ENCODE measurements at places on chromosomes 2 and 18. TPM values are rescaled to one million over a fixed set of nuclear protein-coding genes. Genes with fewer than 3 reads are reported as not detected.

DNA sequence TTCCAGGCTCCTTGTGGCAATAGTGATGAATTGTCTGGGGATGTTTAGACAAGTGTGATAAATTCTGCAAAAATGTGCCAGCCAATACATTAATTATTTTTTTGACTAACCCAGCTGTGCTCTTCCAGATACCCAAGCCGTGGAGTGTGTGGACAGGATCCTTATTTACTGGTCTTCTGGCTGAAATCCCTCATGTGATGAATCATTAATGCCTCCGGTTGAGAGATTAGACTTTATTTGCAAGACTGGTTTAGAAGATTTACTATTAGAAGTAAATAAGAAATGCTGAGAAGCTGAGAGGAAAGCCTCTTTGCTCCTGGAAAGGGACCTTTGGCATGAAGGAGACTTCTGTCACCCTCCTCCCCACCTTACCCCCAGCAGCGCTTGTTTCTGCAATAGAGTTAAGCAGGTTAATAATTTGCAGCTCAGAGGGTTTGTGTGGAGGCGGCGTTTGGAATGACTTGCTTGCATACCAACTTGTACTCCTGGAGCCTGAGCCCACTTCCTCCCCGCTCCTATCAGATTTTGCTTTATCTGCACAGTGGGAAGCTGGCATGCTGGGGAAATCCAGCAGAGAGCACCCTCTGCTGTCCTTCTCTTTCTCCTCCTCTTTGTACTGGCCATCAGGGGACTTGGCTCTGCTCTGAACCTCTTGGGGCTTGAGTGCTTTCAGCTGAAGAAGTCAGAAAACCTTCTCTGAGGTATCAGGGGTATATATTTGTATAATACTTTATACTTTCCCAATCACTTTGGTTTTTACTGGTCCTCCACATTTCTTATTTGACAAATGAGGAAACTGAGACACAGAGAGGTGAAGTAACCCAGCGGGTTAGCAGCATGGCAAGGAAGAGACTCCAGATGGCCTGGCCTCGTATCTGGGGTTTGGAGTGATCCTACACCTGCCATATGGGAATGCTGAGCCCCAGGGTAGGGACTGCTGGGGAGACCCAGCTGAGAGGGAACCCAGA, 16.3 kb downstream of the SLC3A1 start:
- H3K27ac ChIP-seq = no peak overlapping the region
- DNase-seq = peak; percentile 95
- H3K36me3 ChIP-seq = no peaks in the 10 kb centered on the region
- H3K27me3 ChIP-seq = peaks cover 5% of the 10 kb centered on the region

DNA sequence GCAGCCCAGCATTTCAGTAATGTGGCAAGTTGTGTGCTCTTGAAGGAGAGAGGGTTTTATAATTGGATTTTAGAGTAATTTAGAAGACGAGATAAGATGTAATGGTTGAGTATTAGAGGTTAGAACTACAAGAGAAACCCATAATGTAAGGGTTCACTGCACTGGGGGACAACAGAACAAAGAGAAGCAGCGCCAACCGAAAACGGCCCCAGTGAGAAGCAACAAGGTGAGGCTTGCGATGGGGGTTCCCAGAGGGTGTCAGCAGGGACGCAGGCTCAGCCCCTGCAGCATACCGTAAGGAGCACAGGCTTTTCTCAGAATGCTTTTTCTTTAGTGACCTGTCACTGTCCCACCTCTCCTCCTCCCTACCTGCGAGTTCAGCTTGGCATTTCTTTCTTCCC, 183.9 kb upstream of the ETAA1 start:
- no peak for DNase-seq
- H3K4me1 ChIP-seq = peaks cover 6% of the 10 kb centered on the region
- H3K27me3 ChIP-seq = no peaks in the 10 kb centered on the region
- H3K27ac ChIP-seq = no peak overlapping the region

GRCh38 chr2:24914713-24915112, 5.3 kb downstream of the ADCY3 start:
- H3K4me3 ChIP-seq = no peak overlapping the region
- H3K27ac ChIP-seq = no peak overlapping the region
- no peak for DNase-seq
- peaks cover 4% of the 10 kb centered on the region for H3K36me3 ChIP-seq
- H3K4me1 ChIP-seq = peaks cover 18% of the 10 kb centered on the region
- no peaks in the 10 kb centered on the region for H3K27me3 ChIP-seq

- no peak overlapping the region for H3K4me3 ChIP-seq
- no peak overlapping the region for H3K27ac ChIP-seq
- H3K27me3 ChIP-seq = no peaks in the 10 kb centered on the region
- DNase-seq = no peak
- no peaks in the 10 kb centered on the region for H3K36me3 ChIP-seq
These were observed 110.8 kb upstream of the ARL4C start for GRCh38 chr2:234607691-234608090.

DNA sequence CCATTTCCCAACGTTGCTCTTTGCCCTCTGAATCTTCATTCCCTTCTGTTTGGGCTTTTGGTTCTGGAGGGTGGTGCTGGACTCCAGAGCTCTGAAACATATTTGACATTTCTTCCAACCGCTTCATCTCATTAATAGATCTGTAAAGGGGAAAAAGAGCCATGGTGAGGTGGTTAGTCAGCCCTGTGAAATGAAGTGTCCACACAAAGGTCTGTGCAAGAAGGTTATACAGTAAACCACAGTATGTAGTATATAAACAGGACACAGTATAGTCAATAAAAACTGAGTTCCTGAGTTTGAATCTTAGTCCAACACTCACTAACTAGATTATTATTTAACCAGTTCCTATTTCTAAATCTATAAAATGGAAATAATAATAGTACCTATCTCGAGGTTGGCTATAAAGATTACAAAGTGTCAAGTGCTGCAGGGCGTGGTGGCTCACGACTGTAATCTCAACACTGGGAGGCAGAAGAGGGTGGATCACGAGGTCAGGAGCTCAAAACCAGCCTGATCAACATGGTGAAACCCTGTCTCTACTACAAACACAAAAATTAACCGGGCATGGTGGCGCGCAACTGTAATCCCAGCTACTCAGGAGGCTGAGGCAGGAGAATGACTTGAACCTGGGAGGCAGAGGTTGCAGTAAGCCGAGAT, 13.1 kb downstream of the STARD7 start:
- H3K27me3 ChIP-seq = no peaks in the 10 kb centered on the region
- H3K36me3 ChIP-seq = peaks cover 12% of the 10 kb centered on the region
- peak overlapping the region; percentile 45 for H3K27ac ChIP-seq
- H3K4me3 ChIP-seq = no peak overlapping the region

DNA sequence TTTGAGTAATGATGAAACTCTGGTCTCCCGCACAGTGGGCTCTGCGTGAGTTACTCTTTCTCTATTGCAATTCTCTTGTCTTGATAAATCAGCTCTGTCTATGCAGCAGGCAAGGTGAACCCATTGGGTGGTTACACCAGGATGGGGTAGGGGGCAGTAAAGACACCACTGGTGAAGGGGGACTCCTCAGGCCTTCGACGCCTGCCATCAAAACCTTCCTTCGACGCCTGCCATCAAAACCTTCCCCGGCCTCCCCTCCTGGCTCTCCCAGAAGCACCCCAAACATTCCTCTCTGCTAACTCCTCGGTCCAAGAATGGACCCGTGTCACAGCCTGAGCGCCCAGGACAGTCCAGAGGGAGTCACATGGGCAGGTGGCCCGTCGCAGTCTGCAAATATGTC, 4.8 kb upstream of the STARD7 start:
- H3K27me3 ChIP-seq = no peaks in the 10 kb centered on the region
- H3K27ac ChIP-seq = no peak overlapping the region
- H3K4me1 ChIP-seq = peaks cover 3% of the 10 kb centered on the region
- no peak overlapping the region for H3K4me3 ChIP-seq

GRCh38 chr18:42477267-42477666, 522.2 kb downstream of the PIK3C3 start:
- no peak overlapping the region for H3K27ac ChIP-seq
- no peaks in the 10 kb centered on the region for H3K36me3 ChIP-seq
- no peaks in the 10 kb centered on the region for H3K27me3 ChIP-seq
- H3K4me3 ChIP-seq = no peak overlapping the region
- H3K4me1 ChIP-seq = no peaks in the 10 kb centered on the region
- no peak for DNase-seq

GRCh38 chr18:50113726-50114125, 81.2 kb downstream of the MYO5B start:
- H3K27me3 ChIP-seq = no peaks in the 10 kb centered on the region
- no peak overlapping the region for H3K4me3 ChIP-seq

DNA sequence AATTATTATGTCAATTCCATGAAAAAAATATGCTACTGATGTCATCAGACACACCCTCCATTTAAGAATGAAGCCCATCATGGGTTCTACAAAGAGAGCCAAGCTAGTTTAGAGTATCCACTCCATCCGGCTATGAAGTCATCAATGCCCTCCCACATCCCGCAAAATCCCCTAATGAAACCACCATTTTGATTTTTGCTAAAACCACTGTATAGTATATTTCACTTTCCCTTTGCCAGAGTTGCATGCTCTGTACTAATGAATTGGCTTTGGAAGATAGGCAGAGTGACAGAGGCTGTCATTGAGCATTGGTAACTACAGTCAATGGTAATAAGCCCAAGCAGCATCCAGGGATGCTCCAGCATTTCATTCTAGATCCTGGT, 118.6 kb downstream of the ANKRD44 start:
- H3K36me3 ChIP-seq = no peaks in the 10 kb centered on the region
- H3K4me3 ChIP-seq = no peak overlapping the region
- no peaks in the 10 kb centered on the region for H3K27me3 ChIP-seq
- H3K4me1 ChIP-seq = no peaks in the 10 kb centered on the region
- DNase-seq = no peak
- no peak overlapping the region for H3K27ac ChIP-seq

DNA sequence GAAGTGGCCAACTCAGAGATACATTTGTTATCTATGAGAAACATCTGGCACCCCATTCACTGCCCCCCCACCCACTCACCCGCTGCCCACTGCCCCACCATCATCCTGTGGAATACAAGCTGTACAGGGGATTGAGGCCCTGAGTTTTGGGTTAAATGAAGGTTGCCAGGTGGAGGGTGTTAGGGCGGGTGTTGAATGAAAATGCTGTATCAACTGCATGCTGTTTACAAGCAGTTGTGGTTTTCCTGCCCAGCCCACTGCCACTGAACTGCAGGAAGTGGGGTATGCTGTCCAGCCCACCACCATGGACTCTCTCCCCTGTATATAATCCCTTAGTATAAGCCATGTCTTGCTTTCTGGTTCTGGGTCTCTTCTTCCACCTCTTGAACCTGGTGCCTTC, 481.9 kb downstream of the METTL4 start:
- H3K27me3 ChIP-seq = no peaks in the 10 kb centered on the region
- no peaks in the 10 kb centered on the region for H3K36me3 ChIP-seq
- H3K4me1 ChIP-seq = no peaks in the 10 kb centered on the region
- no peak overlapping the region for H3K4me3 ChIP-seq

ALK gene
- polyA plus RNA-seq = 0.01 TPM

FLACC1 gene
- 0.27 TPM for polyA plus RNA-seq

CENPO gene
- polyA plus RNA-seq = 31.8 TPM

PAX3 gene
- polyA plus RNA-seq = not detected
